ENCODE measurements at places on chromosomes 6 and 20. TPM values are rescaled to one million over a fixed set of nuclear protein-coding genes. Genes with fewer than 3 reads are reported as not detected.

GRCh38 chr6:105628156-105628860 is 225.4 kb upstream of the PREP start:
- no peak overlapping the region for H3K4me3 ChIP-seq
- H3K27me3 ChIP-seq, result no peaks in the 10 kb centered on the region
- no peak overlapping the region for H3K27ac ChIP-seq
- H3K36me3 ChIP-seq, result no peaks in the 10 kb centered on the region

DNA sequence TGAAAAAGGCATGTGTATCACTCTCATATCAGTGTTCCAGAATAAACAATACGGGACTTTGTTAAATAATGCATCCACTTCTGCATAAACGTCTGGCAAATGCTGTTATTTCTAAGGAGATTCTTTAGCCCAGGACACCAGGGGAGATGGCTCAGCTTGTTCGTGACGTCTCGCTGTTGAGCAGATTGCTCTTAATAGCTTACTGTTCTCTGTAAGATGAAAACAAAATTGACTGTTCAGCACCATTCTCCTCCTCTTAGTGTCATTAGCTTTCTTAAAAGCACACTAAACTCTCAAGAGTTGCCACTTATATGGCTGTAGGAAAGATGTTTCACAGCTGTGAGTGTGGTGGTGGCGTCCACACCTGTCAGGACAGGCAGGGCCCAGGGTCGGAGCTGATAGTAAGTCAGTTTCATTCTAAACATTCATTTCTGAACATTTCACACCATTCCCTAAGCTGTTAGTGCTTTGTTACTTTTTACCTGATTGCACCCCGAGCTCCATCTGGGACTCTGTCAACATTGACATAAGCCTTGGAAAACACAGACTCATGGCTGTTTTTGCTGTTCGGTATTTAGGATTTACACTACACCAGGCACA is 132.1 kb downstream of the ZDHHC14 start:
- no peaks in the 10 kb centered on the region for H3K4me1 ChIP-seq
- no peak overlapping the region for H3K27ac ChIP-seq
- no peak for DNase-seq
- H3K27me3 ChIP-seq, result no peaks in the 10 kb centered on the region
- H3K4me3 ChIP-seq, result no peak overlapping the region

DNA sequence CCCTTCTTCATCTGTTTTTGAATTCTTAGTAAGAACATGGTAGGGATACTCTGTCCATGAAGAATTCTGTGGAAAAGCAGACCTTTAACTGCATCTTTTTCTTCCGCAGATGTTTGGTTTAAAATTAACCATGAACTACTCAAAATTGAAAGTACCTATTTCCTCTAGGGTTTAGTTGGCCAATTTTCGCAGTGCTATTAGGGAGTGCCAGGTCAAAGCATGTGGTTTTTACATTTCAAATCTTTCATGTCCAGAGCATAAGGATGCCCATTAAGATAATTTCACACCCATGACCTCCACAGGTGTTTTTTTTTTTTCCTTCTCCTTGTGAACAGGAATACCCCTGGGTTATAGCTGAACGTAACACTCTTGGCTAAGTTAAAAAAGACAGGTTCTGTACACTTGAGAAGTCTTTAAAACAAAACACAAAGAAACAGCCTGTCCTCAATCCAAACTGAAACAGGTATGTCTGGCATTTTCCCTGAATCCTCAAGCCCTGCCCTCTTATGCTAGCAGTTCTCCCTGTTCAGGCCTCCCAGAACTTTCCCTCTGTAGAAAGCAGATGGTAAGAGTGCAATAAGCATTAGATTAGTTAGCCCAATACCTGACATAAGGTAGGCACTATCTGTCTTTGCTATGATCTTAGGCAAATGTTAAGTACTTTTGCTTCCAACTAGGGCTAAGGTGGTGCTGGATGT is 67.1 kb downstream of the ELOVL5 start:
- no peak for DNase-seq
- peaks cover 20% of the 10 kb centered on the region for H3K36me3 ChIP-seq
- H3K4me3 ChIP-seq, result no peak overlapping the region
- peaks cover 6% of the 10 kb centered on the region for H3K4me1 ChIP-seq
- no peaks in the 10 kb centered on the region for H3K27me3 ChIP-seq
- H3K27ac ChIP-seq, result peak overlapping the region; percentile 38

- H3K4me3 ChIP-seq, result no peak overlapping the region
- no peaks in the 10 kb centered on the region for H3K4me1 ChIP-seq
- H3K27ac ChIP-seq, result no peak overlapping the region
These were observed 437.6 kb downstream of the C6orf118 start for GRCh38 chr6:164871783-164872182.

DNA sequence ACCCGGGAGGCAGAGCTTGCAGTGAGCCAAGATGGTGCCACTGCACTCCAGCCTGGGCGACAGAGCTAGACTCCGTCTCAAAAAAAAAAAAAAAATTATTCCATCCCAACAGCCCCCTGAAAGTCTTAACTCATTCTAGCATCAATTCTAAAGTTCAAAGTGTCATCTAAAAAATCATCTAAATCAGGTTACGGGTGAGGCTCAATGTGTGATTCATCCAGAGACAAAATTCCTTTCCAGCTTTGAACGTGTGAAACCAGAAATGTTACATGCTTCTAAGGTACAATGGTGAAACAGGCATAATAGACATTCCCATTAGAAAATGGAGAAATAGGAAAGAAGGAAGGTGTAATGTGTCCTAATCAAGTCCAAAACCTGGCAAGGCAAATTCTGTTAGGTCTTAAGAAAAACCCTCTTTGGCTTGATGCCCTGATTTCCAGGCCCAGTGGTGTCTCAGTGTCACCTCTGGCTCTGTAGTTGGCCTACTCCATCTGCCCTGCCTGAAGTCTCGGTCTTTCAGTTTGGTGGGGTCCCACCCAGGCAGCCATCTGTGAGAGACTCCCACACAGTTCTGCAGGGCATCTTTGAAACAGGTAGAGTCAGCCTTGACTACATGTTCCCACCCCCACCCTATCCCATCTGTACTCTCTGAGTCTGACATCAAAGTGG is 43.5 kb downstream of the HFE start:
- no peak for DNase-seq
- H3K4me1 ChIP-seq, result peaks cover 61% of the 10 kb centered on the region
- H3K36me3 ChIP-seq, result peaks cover 50% of the 10 kb centered on the region
- no peak overlapping the region for H3K4me3 ChIP-seq

- no peak for DNase-seq
- H3K4me3 ChIP-seq, result no peak overlapping the region
- peaks cover 8% of the 10 kb centered on the region for H3K27me3 ChIP-seq
These were observed 215.1 kb downstream of the DLL1 start for GRCh38 chr6:170075659-170076223.

DNA sequence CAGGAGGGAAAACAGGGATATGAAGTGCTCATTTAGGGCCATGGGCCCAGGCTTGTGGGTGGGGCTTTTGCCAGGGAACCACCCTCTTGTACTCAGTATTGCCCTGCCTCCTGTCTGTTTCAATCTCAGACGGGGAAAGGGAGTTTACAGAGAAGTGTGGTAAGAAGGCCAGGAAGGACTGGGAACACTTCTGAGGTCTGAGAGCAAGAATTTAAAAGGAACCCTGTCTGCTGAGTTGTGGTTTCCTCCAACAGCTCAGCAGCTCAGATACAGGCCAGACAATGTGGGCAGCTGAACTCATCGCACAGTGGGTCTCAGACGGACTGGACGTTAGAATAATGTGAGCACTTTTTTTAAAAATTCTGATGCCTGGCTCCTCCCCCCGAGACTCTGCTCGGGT is 354.1 kb upstream of the ARID1B start:
- no peak overlapping the region for H3K27ac ChIP-seq
- H3K4me3 ChIP-seq, result no peak overlapping the region
- no peak for DNase-seq
- H3K36me3 ChIP-seq, result no peaks in the 10 kb centered on the region
- H3K4me1 ChIP-seq, result no peaks in the 10 kb centered on the region
- H3K27me3 ChIP-seq, result no peaks in the 10 kb centered on the region

- DNase-seq, result no peak
- no peaks in the 10 kb centered on the region for H3K36me3 ChIP-seq
- H3K27ac ChIP-seq, result no peak overlapping the region
- no peaks in the 10 kb centered on the region for H3K27me3 ChIP-seq
These were observed 472.1 kb upstream of the RNF217 start for GRCh38 chr6:124490122-124490521.

- no peak overlapping the region for H3K27ac ChIP-seq
- no peaks in the 10 kb centered on the region for H3K36me3 ChIP-seq
- H3K4me3 ChIP-seq, result no peak overlapping the region
- peaks cover 43% of the 10 kb centered on the region for H3K27me3 ChIP-seq
These were observed 160.6 kb downstream of the SMOC2 start for GRCh38 chr6:168601546-168601945.

- no peak overlapping the region for H3K4me3 ChIP-seq
- peak; percentile 77 for DNase-seq
- H3K27ac ChIP-seq, result no peak overlapping the region
- H3K36me3 ChIP-seq, result no peaks in the 10 kb centered on the region
- no peaks in the 10 kb centered on the region for H3K4me1 ChIP-seq
These were observed 1830.0 kb upstream of the DEFB115 start for GRCh38 chr20:29427201-29428060.

- H3K4me1 ChIP-seq, result no peaks in the 10 kb centered on the region
- no peak overlapping the region for H3K4me3 ChIP-seq
- DNase-seq, result no peak
- H3K36me3 ChIP-seq, result no peaks in the 10 kb centered on the region
- H3K27me3 ChIP-seq, result no peaks in the 10 kb centered on the region
- H3K27ac ChIP-seq, result no peak overlapping the region
These were observed 390.8 kb downstream of the CDKAL1 start for GRCh38 chr6:20924911-20925543.

GRCh38 chr20:63739130-63740069 is at the start of gene SLC2A4RG:
TSS of gene SLC2A4RG (plus strand) at chr20:63739776. CDS start at chr20:63739913, 137 bp downstream.
- peak; percentile 79 for DNase-seq
- no peaks in the 10 kb centered on the region for H3K36me3 ChIP-seq
- peak within 1 kb of the TSS; percentile 78 for H3K27ac ChIP-seq
- H3K27me3 ChIP-seq, result peaks cover 26% of the 10 kb centered on the region
- peaks cover 48% of the 10 kb centered on the region for H3K4me1 ChIP-seq

DNA sequence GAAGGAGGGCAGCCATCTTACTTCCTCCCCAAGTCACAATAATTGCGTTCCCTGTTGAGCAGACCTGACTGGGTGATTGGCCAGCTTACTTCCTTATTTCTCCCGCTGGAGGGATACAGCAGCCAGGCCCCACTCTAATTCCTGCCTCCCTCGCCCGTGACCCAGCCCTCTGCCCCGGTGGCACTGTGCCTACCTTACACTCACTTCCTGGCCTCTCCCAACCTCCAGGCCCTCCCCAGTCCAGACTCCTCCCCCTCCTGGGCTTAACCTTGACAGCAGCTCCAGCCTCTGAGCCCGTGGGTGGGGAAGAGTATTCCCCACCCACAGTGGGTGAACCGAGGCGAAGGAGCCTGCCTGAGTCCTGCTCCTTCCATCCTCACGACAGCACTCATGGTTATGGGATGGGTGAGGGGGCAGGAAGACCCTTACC is 3.0 kb downstream of the BAK1 start:
- no peaks in the 10 kb centered on the region for H3K27me3 ChIP-seq
- no peaks in the 10 kb centered on the region for H3K36me3 ChIP-seq
- no peak overlapping the region for H3K4me3 ChIP-seq
- peak; percentile 74 for DNase-seq
- peak overlapping the region; percentile 89 for H3K27ac ChIP-seq

- peaks cover 17% of the 10 kb centered on the region for H3K4me1 ChIP-seq
- no peak for DNase-seq
- no peak overlapping the region for H3K4me3 ChIP-seq
- no peaks in the 10 kb centered on the region for H3K27me3 ChIP-seq
- H3K36me3 ChIP-seq, result peaks cover 45% of the 10 kb centered on the region
- no peak overlapping the region for H3K27ac ChIP-seq
These were observed 28.9 kb downstream of the SNX5 start for GRCh38 chr20:17939622-17940223.

DNA sequence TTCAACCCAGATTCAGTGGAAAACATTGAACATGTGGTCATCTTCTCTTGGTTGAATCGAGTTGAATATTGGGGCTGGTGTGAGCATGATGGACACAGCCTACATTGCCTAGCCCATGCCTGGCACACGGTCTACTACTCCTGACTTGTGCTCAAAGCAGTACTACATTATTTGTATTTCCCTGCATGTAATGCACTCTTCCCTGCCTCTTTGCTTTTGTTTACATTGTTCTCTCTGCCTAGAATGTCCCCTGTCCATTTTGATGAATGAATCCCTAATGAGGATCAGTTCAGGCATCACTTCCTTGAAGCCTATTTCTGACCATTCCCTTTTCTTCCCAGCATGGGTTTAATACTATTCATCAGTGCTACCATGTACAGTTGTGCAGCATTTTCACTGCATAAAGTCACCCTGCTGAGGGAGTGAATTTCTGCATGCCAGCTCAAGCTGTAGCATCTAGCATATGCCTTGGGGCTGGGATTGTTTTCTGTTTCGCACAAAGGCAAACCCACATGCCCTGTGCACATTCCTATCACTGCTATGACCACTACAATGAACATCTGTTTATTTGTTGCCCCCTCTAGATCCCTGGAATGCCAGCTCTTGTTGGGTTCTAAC is 75.3 kb upstream of the CCN6 start:
- no peaks in the 10 kb centered on the region for H3K36me3 ChIP-seq
- no peak for DNase-seq
- no peaks in the 10 kb centered on the region for H3K4me1 ChIP-seq
- no peaks in the 10 kb centered on the region for H3K27me3 ChIP-seq
- no peak overlapping the region for H3K27ac ChIP-seq
- no peak overlapping the region for H3K4me3 ChIP-seq

- no peak overlapping the region for H3K27ac ChIP-seq
- no peak for DNase-seq
- H3K36me3 ChIP-seq, result no peaks in the 10 kb centered on the region
- no peak overlapping the region for H3K4me3 ChIP-seq
- no peaks in the 10 kb centered on the region for H3K27me3 ChIP-seq
- H3K4me1 ChIP-seq, result no peaks in the 10 kb centered on the region
These were observed 108.5 kb downstream of the MAP3K4 start for GRCh38 chr6:161100072-161100471.

DNA sequence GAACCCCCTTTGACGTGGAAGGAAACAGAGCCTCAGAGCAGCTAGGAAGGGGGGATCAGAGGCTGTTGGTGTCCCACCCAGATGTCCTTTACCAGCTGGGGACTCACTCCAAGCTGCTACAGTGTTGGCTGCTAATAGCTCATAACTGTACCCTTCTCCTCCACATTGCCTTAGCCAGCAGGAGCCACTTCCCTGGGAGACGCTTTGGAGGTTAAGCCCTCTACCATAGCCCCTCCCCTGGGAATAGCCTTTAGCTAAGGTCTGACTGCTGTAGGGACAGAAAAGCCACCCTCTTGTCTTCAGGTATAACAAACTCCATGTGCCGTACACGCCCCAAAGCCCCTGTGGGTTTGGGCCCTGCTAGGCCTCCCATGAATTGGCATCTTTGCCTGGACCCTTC is 238.6 kb downstream of the LRFN2 start:
- H3K4me1 ChIP-seq, result no peaks in the 10 kb centered on the region
- H3K36me3 ChIP-seq, result no peaks in the 10 kb centered on the region
- DNase-seq, result no peak
- H3K27ac ChIP-seq, result no peak overlapping the region
- no peak overlapping the region for H3K4me3 ChIP-seq

- H3K4me3 ChIP-seq, result no peak overlapping the region
- no peaks in the 10 kb centered on the region for H3K36me3 ChIP-seq
- no peaks in the 10 kb centered on the region for H3K4me1 ChIP-seq
- no peak for DNase-seq
- H3K27me3 ChIP-seq, result peaks cover 82% of the 10 kb centered on the region
- no peak overlapping the region for H3K27ac ChIP-seq
These were observed 58.6 kb upstream of the SLC32A1 start for GRCh38 chr20:38665506-38666285.

Gene SIGLEC1
- 22.8 TPM for total RNA-seq

Gene ESR1
- 2.2 TPM for total RNA-seq

Gene PRDM13
- total RNA-seq, result not detected

Gene DCDC2
- 9.6 TPM for total RNA-seq

Gene MRPS18B
- 36.6 TPM for total RNA-seq

Gene HS3ST5
- 0.06 TPM for total RNA-seq

Gene EYA4
- 1.0 TPM for total RNA-seq

All from left lung (tissue), 14 donors.